ENCODE measurements at places on chromosomes 2 and 18. TPM values are rescaled to one million over a fixed set of nuclear protein-coding genes. Genes with fewer than 3 reads are reported as not detected.

- no peak for DNase-seq
Observed at GRCh38 chr2:74138600-74139323, 8.9 kb downstream of the BOLA3 start.

DNA sequence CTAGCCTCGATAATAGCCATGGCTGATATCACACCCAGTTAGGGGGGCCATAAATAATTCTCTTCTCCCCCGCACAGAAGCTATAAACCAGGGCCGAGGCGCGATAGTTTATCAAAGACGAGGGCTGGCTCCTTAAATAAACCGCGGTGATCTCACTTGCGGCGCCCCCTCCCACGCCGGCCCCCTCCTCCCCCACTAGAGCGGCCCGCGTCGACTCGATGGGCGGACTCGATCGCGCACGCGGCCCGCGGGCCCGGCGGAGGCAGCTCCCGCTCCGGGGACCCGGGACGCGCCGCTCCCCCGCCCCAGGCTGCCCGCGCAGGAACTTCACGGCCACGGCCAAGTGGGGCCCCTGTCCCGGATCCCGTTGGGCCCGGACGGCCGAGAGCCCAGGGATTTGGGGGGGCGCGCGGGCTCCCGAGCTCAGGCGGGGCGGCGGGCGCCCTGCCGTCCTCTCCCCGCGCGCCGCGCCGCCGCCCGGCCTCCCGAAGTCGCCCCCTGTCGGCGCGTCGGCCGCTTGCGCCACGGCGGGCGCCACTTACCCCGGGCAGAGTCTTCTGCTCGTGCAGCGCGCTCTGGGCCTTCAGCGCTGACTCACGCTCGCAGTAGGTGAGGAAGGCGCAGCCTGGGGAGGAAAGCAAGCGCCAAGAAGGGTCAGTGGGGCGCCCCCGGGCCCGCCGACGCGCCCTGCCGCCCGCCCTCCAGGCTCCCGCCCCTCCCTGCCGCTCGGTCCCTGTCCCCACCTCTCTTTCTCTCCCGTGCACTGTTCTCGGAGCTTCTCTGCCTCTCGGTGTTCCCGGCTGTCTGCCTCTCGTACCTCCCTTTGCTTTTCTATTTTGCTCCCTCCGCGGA, 80.4 kb downstream of the CELF4 start:
- DNase-seq = no peak

DNA sequence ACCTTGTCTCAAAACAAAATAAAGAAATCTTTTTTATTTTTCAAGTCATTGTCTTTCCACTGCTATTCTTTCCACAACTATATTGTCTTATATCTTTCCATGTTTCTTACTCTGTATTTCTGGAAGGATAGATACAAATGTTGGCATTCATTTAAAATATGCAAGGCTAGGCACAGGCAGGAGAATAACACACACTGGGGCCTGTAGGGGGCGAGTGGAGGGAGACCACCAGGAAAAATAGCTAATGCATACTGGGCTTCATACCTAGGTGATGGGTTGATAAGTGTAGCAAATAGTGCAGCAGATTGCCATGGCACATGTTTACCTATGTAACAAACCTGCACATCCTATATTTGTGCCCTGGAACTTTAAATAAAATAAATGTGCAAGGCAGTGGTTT, 9.6 kb downstream of the MRPL30 start:
- no peak for DNase-seq

Gene GTF3C2
- total RNA-seq = 47.8 TPM

DNA sequence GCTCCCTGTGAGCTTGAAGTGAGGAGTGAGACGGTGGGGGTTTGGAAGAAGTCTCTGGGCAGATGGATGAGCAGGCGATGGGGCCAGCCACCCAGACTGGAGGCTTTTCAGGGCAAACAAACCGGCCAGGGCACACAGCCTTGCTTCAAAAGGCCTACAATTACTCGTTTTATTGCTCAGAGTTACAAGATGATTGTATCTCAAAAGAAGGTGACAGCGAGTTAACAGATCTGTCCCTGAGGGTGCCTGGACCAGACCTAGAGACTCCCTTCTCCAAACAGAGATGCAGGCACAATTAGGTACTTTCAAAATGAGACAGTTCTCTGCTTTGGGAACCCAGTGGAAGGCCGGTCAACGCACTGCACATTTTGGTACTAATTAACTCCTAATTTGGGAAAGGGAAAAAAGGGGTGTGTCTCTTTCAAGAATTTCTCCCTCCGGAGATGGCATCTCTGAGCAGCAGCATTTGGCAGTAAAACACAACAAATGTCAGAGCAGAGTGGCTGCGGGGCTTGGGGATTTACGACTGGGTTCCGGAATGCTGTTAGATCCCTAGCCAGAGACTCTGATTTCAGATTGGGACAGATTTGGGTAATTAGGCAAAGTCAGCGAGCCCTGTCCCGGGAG, 226.7 kb downstream of the TTC32 start:
- DNase-seq = no peak

Data from MCF 10A (cell line).